ENCODE measurements at places on chromosomes 16 and 17. TPM values are rescaled to one million over a fixed set of nuclear protein-coding genes. Genes with fewer than 3 reads are reported as not detected.

The SMIM22 gene
- total RNA-seq, result not detected

The NPIPA5 gene
- total RNA-seq, result 4.7 TPM

The KRT16 gene
- total RNA-seq, result 53.1 TPM

The RDM1 gene
- 2.0 TPM for total RNA-seq

The PIPOX gene
- total RNA-seq, result 1.5 TPM

All from PC-3 (cell line).